ENCODE measurements at places on chromosomes 5 and 9.

DNA sequence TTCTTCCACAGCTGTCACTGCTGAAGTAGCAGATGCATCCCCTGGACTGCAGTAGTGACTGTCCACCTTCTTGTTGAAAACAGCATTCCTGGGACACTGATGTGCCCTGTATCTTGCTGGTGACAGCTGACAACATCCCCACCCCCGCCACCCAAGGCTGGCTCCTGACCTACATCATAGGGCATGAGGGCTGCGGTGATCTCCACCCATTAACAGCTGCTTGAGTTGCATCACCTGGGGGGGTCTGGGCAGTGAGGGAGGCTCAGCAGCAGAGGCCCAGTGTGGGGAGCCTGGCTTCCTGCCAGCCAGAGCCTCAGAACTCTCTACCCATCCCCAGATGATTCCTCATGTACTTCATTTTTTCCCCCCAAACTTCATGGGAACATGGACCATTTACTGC, 4.1 kb downstream of the PRUNE2 start:
- no peak for DNase-seq

- peak; percentile 83 for DNase-seq
Measured at GRCh38 chr5:141512390-141512910, 23.6 kb downstream of the PCDHGC5 start.

DNA sequence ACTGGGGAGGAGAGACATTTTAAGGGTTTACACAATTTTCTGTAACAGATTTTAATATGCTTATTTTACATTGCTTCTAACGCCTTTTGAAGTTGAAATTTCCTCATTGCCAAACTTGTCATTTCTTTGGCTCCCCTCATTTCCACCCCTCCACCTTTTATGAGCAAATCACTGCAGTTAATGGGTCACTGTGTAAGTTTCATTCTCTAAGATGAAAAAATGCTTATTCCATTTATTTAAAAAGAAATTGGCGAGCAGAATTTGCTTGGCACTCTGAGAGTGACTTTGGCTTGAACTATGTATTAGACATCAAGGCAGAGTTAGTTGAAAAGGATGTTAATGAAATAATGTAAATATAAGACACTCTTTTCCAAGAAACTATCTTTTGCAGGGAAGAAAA, 66.6 kb downstream of the ITGA1 start:
- no peak for DNase-seq

GRCh38 chr9:89891591-89892304, 286.9 kb downstream of the GADD45G start:
- DNase-seq, result no peak

GRCh38 chr5:114327987-114328386, 33.9 kb upstream of the KCNN2 start:
- DNase-seq, result no peak

DNA sequence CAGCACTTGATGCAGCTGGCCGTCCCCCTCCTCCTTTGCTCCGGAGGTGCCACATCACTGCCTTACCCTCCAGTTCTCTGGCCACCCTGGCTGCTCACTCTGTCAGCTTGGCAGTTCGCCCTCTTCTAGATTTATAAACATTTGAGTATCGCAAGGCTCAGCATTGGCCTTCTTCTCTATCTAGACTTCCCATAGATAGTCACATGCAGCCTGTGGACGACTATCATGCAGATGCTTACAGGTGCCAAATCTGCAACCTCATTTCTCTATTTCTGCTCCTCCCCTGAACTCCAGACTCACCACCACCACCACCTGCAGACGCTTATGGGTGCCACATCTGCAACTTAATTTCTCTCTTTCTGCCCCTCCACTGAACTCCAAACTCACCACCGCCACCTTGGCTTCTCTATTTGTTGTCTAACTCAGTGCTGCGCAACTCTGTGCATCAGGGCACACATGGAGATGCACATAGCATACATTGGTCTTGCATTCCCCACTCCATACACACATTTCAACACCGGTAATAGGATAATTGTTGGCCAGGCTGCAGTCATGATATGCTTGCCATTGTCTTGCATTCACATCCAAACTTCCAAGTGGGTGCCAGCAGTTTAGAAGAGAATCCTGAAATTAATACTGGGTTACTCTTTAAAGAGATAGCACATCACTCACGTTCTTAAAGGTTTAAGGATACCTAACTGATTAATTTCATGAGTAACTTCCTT, 1.9 kb upstream of the DAP start:
- DNase-seq, result no peak

All from iPS DF 19.7 (cell line).